Hematopoietic multipotent progenitor cell treated with erythropoietin and hydrocortisone succinate and interleukin-3 and kit ligand, for 15 days (in vitro differentiated cells): ENCODE measurements at places on chromosomes 2 and 18.

- DNase-seq = no peak
Observed at GRCh38 chr2:239177908-239178307, 222.9 kb downstream of the HDAC4 start.

GRCh38 chr2:216151313-216152025 lies 42.3 kb downstream of the XRCC5 start:
- no peak for DNase-seq

DNA sequence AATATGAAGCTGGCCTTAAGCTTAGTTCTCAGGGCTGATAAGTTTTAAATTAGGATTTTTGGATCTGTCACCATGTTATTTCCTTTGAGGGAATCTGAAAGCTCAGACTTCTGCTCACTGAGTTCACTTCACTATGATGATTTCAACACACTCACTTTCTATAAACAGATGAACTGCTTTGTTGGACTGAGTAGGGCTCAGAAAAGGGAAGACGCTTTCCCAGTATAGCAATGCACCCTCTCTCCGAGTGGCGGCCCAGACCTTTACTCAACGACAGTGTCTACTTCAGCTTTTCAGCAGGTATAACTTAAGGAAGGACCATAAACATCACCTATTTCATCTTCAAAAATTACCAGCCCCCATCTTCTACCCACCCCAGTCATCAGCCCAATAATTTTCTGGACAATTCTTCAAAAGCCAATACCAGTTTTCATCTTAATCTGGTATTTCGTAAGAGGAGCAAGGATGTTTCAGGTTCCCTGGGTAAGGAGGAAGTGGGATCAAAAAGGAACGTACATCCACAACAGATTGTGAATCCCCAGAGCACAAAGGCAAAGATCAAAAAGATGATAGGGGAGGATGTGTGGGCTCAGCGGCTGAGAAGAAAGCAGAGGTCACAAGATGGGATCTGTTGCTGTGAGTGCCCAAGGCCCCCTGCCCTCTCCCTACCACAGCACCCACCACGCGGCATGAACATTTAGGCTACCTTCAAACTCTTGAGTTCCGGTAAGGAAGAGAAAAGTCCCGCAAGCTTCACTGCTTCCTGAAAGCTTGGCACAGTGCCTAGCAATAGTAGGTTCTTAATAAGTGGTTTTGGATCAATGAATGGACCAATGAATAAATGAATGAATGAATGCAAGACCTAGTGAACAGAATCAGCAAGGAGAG lies 41.9 kb downstream of the LPIN2 start:
- no peak for DNase-seq

DNA sequence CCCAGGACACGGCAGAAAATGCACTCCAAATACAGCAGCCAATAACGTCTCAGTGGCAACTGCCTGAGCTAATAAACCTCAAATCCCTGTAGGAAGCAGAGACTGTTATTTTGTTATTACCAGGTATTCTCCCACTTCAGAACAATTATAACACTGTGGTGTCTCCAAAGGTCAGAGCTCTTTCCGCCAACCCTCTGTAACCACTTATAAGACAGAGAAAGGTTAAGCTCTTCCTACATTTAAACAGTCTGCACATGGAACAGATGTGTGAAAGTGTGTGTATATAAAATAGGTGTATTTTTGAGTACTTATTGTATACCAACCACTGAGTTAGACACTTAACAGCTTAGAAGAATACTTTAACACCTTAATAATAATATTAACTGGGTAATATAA lies 64.1 kb downstream of the FBXO15 start:
- DNase-seq = no peak

- no peak for DNase-seq
Observed at GRCh38 chr2:240992572-240993291, 5.7 kb upstream of the SNED1 start.

- no peak for DNase-seq
Observed at GRCh38 chr2:168255866-168256265, 8.5 kb upstream of the STK39 start.
